ENCODE measurements at places on chromosomes 5 and 9.
A peak's percentile ranks its signal among the peaks of the same experiment; 100 is the strongest.

DNA sequence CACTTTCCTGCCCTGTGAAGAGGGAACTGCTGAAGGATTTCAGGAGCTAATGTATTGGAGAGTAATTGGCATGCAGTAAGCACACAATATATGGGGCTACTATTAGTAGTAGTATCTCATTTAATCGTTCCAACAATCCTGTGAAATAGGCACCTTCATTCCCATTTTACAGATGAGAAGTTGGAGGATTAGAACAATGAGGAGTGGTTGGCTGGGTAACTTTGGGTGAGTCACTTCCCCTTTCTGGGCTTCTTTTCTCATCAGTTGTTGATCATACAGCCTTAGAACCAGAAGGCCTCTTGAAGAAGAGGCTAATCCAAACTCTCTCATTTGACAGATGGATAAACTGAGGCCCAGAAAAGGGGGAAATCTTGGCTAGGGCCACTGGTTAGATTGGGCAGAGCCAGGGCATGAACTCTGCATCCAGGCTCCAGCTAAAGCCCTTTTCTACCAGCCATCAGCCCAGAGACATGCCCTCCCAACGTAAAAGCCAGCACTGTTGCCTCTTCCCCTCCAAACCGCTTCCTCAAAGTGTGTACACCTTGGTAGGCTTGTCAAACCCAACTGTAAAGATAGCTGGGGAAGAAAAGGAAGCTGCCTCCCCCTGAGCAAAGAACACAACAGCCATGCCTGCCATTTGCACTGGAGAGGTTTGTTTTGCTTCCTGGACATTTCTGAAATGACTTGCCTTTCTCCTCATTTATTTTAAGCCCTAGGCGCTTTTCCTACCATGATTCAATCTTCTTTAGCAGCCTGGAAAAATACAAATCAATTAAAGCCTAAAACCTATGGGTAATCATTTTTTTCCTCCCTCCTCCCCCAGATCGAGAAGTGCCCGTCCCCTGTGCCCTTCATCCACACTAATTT, 992 bp downstream of the SPACA9 start:
- no peak for DNase-seq

- no peak for DNase-seq
These were observed 17.2 kb upstream of the HK3 start for GRCh38 chr5:176916337-176916736.

- DNase-seq: no peak
These were observed 29.2 kb upstream of the RASGRF2 start for GRCh38 chr5:80930940-80931339.

DNA sequence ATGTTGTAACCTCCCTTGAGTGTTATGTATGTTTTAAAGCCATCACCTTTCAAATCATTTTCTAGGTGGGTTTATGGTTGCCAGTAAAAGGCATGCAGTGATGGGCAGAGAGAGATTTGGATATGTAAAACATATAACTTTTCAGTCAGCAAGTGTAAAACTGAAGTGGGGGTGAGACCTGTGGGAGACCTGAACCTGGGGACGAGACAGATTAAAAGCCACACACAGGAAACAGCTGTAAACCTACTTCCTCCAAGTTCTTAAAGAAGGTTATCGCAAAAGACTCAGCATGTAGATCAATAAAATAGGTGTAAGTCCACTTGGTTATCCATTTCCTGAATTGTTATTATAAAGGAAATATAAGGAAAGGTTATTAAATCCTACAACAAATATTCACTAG, 76.6 kb downstream of the YIPF5 start:
- DNase-seq: no peak

DNA sequence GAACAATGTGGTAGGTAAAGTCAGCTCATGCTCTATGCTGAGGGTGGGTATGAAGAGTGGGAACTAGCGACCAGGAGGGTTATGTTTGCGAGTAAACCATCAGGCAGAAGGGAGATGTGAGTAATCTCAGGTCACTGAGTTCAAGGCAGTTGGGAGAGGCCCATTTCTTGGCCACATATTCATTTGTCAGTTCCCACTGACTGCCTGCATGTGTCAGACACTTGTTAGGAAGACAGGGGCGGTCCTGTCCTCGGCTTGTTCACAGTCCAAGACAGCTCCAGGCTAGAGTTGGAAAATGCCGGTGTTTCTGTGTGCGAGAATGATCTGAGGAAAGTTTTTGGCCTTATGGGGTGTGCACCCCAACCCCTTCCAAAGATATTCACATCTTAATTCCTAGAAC, 48.6 kb upstream of the GDNF start:
- DNase-seq: no peak

GRCh38 chr9:97468658-97469448, 32.6 kb upstream of the TMOD1 start:
- DNase-seq: peak; percentile 83

DNA sequence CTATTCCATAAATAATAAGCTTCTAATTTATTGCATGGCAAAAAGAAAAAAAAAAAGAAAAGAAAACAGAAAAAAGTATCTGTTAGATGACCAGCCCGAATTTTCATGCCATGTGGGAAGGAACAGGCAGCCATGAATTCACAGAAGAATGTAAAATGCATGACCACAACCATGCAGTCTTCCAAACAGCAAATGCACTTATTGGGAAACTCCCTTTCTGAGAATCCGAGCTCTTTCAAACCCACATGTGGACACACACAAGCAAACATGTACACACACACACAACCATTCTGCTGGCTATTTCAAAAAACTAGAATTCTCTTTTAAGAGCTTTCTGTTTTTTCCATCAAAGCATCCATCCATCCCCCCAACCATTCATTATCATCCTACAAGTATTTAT, 236.1 kb downstream of the DNAH5 start:
- DNase-seq: no peak

DNA sequence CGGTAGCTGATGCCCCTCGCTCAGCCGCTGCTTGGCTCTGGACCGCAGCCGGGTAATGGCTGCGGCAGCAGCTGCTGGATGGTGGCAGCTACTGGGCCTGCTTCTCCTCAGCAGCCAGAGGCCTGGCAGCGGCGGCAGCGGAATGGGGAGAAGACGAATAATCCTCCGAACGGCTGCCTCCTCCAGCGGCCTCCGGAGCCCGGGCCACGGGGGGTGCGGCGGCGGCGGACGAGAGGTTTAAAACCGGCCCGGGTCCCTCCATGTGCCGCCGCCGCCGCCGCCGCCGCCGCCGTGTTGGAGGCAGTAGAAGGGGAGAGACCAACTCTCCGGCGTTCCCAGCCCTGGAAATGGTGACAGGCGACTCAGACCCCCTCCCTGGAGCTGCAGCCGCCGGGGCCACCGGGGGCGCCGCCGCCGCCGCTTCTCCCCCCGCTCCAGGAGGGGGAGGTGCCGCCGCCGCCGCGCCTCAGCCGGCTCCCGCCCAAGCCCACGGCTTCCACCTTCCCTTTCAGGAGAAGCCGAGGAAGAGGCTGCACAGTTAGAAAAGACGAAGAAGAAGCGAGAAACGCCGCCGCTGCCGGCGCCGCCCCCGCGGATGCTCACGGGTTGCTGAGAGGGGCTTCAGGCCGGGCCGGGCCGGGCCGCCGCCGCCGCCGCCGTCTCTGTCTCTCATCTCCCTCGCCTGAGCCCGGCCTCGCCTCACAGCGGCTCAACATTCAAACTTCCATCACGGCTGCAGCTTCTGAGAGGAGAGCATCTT, 118.4 kb upstream of the PRSS3 start:
- peak; percentile 84 for DNase-seq

- no peak for DNase-seq
These were observed 243.0 kb downstream of the CDH10 start for GRCh38 chr5:24401773-24402172.

GRCh38 chr5:16596581-16596940, 20.2 kb downstream of the RETREG1 start:
- peak; percentile 20 for DNase-seq

- no peak for DNase-seq
These were observed 12.5 kb upstream of the PARP8 start for GRCh38 chr5:50653946-50654345.

DNA sequence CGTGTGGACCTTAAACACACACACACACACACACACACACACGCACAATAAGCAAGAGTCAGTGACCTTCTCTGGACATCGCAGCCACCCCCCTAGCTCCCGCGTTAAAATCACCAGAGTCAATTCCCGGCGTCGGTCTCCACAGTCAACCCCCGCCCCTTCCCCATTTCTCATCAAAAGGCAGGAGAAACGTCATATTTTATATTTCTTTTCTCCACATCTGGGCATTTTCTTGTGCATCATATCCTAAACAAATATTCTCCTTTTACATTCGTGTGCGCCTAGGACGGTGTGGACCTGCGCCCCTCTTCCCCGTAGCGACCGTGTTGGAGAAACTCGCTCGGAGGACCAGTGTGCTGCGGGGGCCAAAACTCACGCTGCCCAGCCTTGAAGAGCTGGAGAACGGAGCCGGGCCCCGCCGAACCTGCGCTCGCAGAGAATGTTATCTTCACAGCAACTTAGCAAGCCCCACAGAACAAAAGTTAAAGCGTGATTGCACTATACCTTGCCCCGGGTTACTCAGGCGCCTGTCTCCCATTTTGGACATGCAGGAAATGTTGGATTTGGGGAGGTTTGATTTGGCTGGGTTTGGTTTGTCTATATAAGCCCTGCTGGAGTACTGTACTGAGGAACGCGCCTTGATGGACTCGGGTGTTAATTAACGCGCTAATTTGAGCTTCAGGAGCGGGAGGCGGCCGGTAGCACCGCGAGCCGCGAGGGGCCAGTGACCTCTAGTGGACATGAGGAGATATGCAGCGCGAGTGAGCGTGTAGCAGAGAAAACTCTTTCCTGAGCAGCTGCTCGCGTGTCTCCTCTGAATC, 192.4 kb downstream of the MEF2C start:
- peak; percentile 96 for DNase-seq

GRCh38 chr9:135883410-135884089, 23.8 kb downstream of the CAMSAP1 start:
- DNase-seq: peak; percentile 51

GRCh38 chr9:129383019-129383560, 205.0 kb upstream of the IER5L start:
- DNase-seq: no peak

DNA sequence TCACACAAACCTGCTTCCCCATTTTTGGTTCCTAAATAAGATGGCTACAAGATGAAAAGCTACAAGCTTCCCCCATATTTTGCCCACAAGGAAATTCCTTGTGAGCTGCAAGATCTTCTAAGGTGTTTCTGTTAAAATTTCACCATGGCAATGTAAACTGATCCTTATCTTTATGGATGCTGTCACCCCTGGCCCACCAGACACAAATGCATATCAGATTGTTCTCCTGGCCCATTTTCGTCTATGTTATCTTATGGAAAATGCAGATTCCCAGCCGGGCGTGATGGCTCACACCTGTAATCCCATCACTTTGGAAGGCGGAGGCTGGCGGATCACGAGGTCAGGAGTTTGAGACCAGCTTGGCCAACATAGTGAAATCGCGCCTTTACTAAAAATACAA, 65.1 kb upstream of the IL6ST start:
- DNase-seq: no peak

GRCh38 chr9:34654323-34655051, 2.5 kb downstream of the IL11RA start:
- DNase-seq: peak; percentile 72

DNA sequence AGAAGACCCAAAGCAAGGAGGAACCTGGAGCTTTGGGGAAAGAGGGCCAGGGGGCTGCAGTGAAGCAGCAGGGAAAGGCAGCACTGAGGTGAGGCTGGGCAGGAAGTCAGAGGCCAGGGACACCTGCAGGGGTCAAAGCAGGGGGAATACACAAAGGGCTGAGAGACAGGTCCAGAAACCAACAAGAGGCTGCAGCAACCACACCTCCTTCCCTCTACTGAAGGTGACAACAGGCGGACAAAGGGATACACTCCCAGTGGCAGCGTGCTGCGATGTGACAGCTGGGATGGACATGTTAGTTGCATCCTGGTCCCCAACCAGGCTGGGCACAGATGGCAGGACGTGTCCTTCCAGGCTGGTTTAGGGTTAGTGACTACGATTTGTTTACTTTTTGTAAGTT, 12.6 kb downstream of the CFAP77 start:
- DNase-seq: no peak

- DNase-seq: no peak
These were observed 7.3 kb upstream of the RANBP17 start for GRCh38 chr5:170854566-170854965.

- DNase-seq: no peak
These were observed 11.3 kb downstream of the C5 start for GRCh38 chr9:121038804-121039203.

DNA sequence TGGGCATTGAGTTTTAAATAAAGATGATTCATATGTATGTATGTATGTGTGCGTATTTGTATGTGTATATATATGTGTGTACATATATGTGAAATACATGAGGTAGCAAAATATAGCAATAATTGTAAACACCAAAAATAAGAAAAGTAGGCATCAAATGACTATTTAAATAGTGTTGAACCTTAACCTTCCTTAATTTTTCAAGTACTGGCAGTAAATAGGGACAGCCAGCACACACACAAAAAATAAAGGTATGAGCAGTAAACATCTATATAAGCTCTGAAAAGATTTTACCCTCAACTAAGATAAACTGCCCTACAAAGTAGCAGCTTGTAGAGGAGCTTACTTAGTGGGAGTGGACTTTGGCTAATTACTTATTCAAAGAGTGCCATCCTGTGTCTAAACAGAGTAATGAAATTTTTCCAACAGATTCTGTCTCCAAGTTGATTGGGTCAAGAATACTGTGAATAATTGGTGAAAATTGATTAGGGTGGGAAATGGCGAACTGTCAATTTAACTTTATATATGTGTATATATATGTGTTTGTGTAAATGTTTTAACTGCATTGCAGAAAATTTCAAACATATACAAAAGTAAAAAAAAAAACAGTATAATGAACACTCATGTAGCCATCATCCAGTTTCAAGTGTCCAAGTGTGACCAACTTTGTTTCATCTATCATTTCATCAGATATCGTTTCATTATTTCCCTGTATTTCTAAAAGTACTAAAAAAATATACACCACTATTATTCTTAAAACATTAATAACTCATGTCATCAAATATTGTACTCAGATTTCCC, 2.0 kb upstream of the ADAMTS6 start:
- peak; percentile 77 for DNase-seq

- no peak for DNase-seq
These were observed 164.0 kb upstream of the PPP1R26 start for GRCh38 chr9:135315572-135315971.

DNA sequence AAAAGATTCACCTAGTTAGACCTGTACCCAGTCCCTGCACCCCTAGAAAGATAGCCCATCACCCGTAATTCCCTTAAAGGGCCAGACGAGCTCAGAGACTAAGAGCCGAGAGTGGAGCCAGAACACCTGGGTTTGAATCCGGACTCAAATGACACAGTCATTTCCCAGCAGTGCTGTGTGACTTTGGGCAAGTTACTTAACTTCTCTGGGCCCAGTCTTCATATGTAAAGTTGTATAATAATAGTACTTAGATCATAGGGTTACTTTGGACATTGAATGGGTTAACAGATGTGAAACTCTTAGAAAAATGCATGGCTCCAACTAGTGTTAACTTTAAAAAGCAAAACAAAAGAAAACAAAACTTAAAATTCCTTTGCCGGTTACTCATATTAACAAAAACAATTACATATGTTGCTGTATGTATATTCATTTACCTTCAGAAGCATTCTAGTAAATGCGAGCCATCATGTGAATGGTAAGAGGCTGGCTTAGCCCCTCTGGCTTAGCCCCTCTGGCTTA, 40.4 kb upstream of the RASGRF2 start:
- DNase-seq: no peak

GRCh38 chr5:6730407-6730806, 17.2 kb downstream of the TENT4A start:
- no peak for DNase-seq
